Activated CD4-positive, alpha-beta T cell treated with anti-CD3 and anti-CD28 coated beads for 1 hour (primary cell): ENCODE measurements at places on chromosomes 5 and 9.

DNA sequence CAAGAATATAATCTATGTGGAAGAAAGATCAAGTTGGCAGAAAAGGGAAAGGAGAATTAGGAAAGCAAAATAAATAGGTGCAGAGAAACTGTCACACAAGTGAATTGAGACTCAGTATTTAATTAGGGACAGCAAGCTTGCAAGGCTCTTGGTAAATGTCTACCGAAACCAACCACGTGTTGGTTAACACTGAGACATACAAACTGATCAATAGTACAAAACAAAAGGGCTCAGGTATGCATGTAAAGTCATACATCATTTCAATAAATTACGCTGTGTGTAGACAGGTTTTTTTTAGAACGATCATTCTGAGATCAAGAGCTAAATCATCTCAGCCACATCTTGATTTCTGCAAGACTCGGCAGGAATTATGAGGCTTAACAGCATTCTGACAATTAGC lies 225.4 kb downstream of the EBF1 start:
- no peak for DNase-seq

DNA sequence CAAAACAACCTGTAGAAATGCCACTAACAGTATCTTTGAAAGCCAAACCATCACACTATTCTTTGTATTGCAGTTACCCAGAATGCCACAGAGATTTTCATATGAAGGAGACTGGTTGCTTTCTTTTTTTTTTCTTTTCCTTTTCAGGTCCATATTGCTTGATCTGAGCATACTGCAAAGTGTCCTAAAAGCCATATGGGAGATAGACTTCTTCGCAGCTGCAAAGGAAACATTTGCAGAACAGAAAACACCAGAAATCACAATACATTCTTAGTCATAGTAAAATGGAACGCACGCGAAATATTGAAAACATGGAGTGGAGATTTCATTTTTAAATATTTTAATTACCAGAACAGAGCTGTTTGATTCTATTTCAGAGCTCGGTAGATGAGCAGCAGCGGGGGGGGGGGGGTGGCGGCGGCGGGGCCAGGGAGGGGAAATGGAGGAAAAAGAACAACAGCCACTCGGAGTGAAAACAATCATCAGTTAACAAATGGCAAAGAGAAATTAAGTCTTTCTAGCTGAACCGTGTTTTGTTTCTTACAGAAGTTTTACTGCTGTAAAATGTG lies 284.1 kb downstream of the NFIB start:
- DNase-seq: no peak

DNA sequence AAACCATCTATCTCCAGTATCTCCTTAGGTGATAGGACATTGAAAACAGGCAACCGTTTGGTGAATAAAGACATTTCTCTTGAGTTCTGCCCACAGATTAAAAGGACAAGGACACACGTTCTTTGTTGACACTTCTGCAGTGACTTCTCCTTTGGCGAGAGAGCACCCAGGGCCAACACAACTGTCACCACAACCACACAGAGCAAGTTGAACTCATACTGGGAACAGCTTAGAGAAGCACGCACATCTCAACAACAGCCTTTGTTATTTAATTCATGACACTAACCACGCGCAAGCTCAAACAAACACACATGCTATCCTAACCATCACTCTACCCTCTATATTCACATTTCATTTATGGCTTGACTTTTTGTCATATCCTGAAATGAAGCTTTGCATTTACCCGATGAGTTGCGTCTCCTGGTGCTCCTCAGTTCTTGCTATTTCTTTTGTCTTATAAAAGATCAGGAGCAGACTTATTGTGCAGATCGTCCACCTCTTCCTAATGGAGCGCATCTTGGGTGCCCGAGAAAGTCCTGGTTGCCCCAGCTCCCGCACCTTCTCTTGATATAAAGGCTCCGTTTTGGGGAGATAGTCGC lies 543 bp downstream of the ST8SIA4 start:
- DNase-seq: no peak

- DNase-seq: no peak
These were observed 64.3 kb downstream of the C9orf50 start for GRCh38 chr9:129556491-129557191.

DNA sequence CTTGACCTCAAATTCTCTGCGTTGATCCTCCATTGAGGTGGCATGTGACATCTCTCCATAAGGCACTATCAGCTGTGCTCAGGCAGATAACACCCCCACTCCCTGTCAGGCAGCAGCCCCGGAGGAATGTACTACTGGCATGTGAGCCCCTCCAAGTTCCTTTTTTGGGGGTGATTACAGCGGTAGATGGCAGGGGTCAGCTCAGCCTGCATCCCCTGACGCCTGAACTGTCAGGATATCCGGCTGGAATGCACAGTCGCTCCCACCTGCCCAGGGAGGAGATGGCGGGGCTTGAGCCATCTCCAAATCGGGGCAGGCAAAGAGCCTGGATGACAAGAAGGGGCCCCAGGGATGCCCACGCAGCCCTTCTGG lies 40.8 kb downstream of the FAM78A start:
- no peak for DNase-seq

GRCh38 chr5:68449380-68449779 lies 233.8 kb downstream of the PIK3R1 start:
- DNase-seq: no peak

- no peak for DNase-seq
These were observed 808.1 kb downstream of the EFNA5 start for GRCh38 chr5:106862450-106863193.

GRCh38 chr5:176610435-176610773 lies 448 bp upstream of the GPRIN1 start:
- no peak for DNase-seq
